Cerebellum (tissue), 4 donors: ENCODE measurements at places on chromosomes 5 and 9. TPM values are rescaled to one million over a fixed set of nuclear protein-coding genes. Genes with fewer than 3 reads are reported as not detected.

NPR3 gene
- total RNA-seq: 3.6 TPM

DNA sequence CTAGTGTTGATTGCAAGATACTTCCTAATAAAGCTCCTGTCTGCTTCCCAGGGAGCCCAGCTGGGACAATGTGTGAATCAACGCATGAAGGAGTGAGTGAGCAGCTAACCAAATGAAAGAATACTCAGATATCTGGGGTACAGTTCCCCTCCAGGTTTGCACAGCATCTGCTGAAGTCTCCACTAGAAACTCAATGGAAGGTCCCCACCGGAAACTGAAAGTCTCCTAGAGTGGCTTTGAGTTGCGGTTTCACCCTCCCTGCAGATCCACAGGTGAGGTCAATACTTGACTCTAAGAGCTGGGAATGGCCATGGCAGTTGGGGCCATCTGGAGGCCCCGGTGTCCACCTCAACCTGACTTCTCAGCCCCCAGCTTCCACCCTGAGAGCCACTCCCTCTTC, 198.2 kb upstream of the MSX2 start:
- DNase-seq: no peak

DNA sequence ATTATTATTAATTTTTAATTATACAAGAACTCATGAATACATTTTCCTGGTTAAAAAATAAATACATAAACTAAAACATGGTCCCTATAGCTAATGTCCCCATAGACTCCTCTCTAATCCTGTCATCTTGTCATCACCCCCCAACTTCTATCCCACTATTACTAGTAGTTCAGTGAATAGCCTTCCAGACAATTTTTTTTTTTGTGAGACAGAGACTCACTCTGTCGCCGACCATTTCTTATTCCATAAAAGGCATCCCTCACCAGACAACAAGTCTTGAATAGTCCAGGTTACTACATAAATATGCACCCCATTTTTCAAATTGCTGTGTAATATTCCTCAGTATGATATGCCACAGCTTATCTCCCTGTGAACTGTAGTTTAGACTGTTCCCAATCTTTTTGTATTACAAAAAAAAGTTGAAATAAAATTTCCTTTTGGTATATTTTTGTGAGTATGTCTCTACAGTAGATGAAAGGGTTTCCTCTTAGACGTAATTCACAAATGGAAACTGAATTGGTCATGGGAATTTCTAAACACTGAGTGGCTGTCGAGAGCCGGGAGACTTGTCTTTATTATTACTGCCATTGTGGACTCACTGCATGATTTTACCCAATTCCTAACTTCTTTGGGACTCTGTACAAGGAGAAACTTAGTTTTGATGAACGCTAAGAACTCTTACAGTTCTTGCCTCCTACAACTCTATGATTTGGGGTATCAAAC, 6.4 kb upstream of the ABLIM3 start:
- DNase-seq: no peak

GRCh38 chr5:17180864-17181723, 36.3 kb upstream of the BASP1 start:
- no peak for DNase-seq

DNA sequence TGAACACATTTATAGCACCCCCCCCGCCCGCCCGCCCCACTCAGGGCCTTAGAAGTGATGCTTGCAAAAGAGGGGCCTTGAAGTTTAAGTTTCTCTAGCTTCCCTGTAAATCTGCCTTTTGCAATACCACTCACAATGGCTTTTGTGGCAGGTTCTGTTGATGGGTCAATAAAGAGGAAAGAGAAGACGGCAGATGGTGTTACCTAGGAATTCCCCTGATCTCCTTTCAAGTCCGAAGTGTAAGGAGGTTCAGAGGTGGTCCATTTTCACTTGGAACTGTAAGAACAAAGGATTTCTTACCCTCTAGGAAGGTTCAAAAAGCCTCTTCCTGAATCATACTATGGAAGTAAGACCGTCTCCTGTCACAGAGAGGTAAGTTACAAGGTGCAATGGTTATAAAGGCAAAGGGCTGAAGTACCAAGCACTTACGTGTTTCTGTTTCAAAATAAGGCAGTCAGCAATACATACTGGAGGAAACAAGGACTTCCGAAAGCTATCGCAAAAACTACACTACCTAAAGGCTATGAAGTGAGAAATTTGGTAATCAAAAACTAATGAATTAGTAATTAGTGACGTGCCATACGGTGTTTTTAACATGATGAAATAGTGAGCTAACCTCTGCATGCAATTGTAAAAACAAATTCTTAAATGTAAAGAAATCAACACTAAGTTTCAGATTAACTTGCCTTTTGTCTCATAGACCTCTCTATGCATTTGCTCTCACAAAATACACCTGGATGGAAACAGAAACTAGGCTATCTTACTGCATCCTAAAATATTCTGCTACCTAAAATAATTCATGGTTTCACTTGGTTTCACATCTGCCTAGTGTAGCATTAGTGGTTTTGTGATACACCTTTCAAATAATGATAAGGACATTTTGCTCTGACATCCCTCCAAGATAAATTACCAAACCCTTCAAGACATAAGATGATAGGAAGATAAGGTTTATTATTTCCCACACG, 589.4 kb upstream of the FAM174A start:
- DNase-seq: no peak

GRCh38 chr9:88875400-88876120, 115.7 kb upstream of the S1PR3 start:
- no peak for DNase-seq

DNA sequence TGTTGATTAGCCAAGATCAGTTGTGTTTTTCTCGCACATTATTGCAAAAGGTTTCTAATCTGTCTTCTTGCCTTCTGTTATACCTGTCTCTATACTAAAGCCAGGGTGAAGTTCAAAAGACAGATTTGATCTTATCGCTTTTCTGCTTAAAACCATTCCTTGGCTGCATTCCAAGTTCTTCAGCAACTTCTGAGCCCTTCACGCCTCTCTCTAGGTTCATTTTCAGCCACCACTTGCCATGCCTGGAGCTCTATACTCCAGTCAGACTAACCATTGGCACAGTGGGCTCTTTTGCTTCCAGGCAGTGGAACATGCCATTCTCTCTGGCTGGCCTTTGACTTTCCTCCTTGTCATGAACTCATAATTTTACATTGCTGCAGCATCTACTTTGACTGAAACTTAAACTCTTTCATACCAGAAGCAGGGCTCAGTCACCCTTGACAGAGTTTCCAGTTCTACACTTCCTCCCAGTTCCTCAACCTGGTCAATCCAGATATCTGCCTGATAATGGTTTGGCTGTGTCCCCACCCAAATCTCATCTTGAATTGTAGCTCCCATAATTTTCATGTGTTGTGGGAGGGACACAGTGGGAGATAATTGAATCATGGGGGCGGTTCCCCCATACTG, 114.4 kb downstream of the SLC12A2 start:
- no peak for DNase-seq

- DNase-seq: no peak
Measured at GRCh38 chr5:132102101-132102701, 28.6 kb downstream of the CSF2 start.

DNA sequence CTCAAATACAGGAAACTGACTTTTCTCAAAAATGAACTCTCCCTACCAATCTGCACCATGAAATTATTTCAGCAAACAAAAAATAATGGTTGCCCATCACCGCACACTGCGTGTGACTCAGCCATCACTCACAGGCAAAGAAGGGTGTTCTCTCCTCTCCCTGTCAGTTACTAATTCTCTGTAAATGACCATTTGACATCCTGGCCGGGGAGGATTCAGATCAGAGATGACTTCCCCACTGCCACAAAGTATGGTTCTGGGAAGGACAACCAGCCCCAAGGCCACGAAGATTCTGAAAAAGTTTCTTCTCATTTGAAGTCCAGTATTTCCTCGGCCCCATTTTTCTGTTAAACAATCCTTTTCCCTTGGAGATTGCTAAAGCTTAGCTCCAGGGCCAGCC, 199.4 kb downstream of the AUH start:
- no peak for DNase-seq

DNA sequence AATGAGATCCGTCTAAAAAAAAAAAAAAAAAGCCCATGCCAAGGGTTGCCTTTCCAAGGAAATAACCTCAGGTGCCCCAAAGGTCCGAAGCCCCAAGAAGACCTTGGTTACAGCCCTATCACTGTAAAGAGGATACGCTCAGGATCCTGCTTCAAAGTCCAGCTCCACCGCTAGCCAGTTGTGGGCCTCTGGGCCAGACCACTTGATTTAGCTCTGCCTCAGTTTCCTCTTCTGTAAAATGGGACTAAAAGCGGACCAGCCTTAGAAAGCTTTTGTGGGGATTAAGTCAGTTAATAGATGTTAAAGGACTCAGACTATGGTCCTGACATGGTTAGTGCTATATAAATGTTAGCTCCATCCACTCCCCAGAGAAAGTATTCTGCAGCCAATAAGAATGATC, 48.7 kb upstream of the ORM1 start:
- DNase-seq: no peak

DNA sequence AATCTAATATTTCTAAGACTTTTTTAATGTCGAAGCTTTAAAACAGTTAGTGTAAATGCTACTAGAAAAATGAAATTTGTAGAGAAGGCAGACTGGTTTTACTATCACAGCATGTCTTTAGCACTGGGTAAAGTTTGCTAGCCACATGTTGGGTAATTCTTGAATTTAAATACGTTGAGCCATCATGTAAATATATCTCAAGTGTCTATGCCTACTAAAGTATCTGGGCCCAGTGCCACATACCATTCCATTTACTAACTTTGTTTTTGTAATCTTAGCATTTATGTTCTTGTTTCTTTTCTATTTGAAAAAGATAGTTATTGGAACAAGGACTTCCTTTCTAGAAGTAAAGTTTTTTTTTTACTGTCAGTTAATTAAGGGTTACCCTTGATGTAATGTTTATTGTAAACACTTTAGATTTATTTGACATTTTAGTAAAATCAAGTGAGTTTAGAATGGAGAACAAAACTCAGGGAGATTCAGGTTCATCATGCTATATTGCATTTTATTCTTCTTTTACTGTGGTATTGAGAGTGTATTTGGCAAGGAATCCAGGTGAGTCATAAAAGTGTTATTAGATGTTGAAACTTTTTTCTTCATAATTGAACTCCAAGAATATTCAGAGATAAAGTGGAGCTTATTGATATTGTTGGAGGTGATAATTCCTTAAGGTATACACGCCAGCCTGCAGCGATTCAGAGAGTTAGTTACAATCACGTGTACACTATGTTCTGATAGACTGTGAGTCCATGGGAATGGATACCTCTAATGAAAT, 182.4 kb downstream of the CCDC171 start:
- DNase-seq: no peak

- DNase-seq: no peak
Measured at GRCh38 chr5:127942246-127943060, 141.1 kb upstream of the SLC12A2 start.

DNA sequence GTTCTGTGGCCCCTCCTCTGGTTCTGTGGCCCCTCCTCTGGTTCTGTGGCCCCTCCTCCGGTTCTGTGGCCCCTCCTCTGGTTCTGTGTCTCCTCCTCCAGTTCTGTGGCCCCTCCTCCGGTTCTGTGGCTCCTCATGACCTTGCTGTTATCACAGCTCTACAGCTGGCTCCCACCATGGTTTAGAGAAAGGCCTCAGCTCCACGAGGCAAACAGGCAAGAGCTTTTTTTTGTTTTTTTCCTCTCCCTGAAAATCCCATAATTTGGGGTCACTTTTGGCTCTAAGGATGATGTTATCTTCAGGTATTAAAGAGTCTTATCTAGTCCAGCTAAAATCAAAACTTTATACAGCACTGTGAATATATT, 31.8 kb downstream of the C5orf15 start:
- DNase-seq: no peak

- DNase-seq: no peak
Measured at GRCh38 chr9:114164191-114164794, 9.0 kb downstream of the COL27A1 start.

GRCh38 chr5:89128906-89129625, 246.1 kb upstream of the MEF2C start:
- no peak for DNase-seq

- DNase-seq: no peak
Measured at GRCh38 chr5:132839426-132840301, 9.2 kb upstream of the SHROOM1 start.

- DNase-seq: no peak
Measured at GRCh38 chr5:59079622-59080620, 497.0 kb downstream of the RAB3C start.

GABRG2 gene
- 35.7 TPM for total RNA-seq

- no peak for DNase-seq
Measured at GRCh38 chr9:19375538-19375937, 4.5 kb downstream of the RPS6 start.

GRCh38 chr5:117800261-117800660, 1188.1 kb downstream of the DTWD2 start:
- DNase-seq: no peak

SV2C gene
- 9.3 TPM for total RNA-seq

- peak; percentile 48 for DNase-seq
Measured at GRCh38 chr9:129752900-129753729, at the start of gene PTGES. Gene PTGES, minus strand, starts transcription at chr9:129753042. Its CDS starts 30 bp downstream, at chr9:129753012.

- DNase-seq: no peak
Measured at GRCh38 chr5:158965334-158965733, 134.4 kb downstream of the EBF1 start.
